NCI-H510A (cell line): ENCODE measurements at places on chromosomes 1 and 21.

GRCh38 chr1:234300096-234300495 is 73.2 kb upstream of the COA6 start:
- DNase-seq: no peak

- DNase-seq: no peak
These were observed 2.4 kb downstream of the QSOX1 start for GRCh38 chr1:180157108-180157507.

- DNase-seq: no peak
These were observed 410.1 kb downstream of the OMA1 start for GRCh38 chr1:58136387-58136786.

- DNase-seq: no peak
These were observed 623.9 kb upstream of the NR5A2 start for GRCh38 chr1:199403531-199404116.

DNA sequence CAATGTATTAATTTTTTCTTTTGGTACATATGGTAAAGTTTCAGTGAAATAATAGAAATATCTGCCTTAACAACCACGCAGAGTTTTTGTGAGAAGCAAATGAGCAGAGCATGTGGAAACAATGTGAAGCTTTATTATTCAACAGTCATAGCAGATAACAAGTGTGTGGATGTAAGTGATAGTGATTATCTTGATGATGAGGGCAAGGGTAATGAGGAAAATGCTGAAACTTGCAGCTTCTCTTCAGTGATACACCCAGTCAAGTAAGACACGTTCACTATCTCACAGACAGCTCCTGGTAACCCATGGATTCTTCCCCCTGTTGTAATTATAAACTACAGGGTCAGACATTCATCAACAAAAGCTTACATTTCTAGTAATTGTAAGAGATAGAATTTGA is 14.6 kb upstream of the OR2L5 start:
- DNase-seq: no peak

- peak; percentile 76 for DNase-seq
These were observed 5.3 kb upstream of the SLC6A9 start for GRCh38 chr1:44036409-44037139.

DNA sequence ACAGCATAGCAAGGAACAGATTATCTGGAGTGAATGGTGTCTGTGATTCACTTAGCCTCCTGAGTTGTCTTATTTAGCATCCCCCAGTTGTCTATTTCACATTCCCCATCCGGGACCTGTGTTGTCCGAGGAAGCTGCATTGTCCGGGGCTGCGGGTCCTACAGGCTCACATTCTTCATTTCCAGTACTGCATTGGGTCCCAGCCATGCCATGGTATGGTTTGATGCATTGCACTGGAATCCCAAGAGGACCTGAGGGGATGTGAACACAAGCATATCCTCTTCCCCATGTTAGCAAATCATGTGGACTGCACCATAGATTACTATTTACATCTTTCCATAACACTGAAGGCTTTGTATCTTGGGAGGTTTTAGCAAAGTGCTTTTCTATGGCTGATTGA is 48.2 kb upstream of the PRELP start:
- DNase-seq: no peak

DNA sequence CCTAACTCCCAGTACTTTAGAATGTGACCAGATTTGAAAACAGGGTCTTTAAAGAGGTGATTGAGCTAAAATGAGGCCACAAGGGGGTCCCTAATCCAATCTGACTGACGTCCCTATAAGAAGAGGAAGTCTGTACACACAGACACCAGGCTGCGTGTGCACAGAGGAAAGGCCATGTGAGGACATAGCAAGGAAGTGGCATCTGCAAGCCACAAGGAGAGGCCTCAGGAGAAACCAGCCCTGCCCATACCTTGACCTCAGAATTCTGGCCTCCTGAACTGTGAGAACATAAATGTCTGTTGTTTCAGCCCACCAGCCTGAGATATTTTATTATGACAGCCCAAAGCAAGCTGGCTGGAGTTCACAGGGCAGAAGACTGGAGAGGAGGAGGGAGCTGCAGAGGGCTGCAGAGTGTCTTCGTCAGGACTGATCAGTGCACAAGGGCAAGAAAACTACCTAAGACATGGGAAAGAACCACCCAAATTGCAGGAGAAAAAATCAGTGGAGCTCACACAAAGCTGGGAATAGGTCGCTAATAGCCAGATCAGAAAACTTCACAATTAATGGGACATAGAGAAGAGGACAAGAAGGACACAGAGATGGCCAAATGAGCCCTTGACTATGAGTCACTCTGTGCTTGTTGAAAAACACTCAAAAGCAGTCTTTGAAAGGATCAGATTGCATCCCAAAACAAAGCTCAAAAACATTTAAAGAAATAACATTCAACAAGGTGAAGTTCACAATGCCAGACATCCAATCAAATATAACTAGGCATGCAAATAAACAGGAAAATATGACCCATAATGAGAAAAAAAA is 14.1 kb upstream of the WNT9A start:
- no peak for DNase-seq

DNA sequence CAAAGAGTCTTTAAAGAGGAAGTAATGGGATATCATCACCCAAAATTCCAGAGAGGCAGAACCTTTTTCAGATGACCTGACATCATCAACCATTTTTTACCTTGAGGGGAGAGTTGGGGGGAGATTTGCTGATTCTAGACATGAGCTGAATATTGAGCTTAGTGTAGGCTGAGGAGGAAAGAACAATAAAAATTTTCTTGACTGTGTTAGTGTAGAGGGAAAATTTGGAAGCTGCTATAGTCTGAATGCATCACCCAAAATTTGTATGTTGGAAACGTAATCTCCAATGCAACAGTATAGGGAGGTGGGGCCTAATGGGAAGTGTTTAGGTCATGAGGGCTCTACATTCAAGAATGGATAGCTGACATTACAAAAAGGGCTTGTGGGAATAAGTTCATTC is 17.8 kb upstream of the CD84 start:
- DNase-seq: no peak

DNA sequence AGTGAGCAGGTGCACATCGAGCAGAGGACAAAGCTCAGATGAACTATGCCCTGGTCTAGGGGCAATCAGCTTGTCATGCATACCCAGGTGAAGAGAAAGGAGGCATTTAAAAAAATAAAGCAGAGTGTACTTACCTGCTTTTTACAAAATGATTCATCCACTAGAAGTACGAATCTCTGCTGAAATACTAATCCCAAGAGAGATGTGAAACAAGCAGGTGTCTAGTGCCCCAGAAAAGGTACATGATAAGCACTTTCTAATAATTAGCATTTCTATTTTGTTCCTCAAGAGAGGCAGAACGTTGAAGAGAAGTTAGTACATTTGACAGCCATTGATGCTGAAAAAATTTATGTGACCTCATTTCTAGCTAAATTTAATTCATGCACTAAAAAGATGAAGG is 31.1 kb downstream of the CHODL start:
- DNase-seq: no peak

- no peak for DNase-seq
These were observed 31.0 kb upstream of the BEND5 start for GRCh38 chr1:48807554-48808260.

DNA sequence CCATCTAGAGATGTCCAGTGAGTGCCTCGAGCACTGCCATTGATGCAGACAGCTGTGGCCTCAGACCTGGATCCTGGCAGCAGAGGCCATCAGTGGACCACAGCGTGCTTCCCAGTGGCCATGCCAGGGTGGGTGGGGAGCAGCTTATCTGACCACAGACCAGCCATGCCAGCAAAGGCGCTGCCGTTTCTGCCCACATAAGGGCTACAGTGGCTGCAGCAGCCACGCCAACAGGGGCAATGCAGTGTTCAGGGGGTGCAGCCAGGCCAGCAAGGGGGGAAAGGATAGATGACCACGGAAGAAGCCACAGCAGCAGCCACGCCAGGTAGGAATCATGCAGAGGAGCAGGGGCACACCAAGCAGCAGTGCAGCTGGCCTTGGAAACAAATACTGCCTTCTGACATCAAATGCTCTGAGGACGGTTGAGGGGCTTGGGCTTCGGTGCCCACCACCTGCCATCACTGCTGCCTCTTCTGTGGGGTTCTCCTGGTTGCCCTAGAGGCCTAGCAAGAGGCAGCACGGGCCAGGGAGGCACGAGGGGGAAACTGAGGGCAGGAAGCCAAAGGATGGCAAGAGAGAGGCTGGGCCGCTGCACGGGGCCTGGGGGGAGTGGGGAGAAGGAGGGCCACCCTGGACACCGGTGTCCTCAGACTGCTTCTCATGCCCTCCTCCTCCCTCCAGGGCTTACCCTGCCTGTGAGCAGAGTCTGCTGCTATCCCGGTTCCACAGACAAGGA is 94.7 kb upstream of the RUNX3 start:
- DNase-seq: no peak

GRCh38 chr1:213120386-213120785 is 69.3 kb downstream of the RPS6KC1 start:
- no peak for DNase-seq
